Activated CD4-positive, alpha-beta T cell treated with anti-CD3 and anti-CD28 coated beads, Interleukin-2, amount 50 U/mL, for 24 hours (primary cell): ENCODE measurements at places on chromosomes 6 and 20.

DNA sequence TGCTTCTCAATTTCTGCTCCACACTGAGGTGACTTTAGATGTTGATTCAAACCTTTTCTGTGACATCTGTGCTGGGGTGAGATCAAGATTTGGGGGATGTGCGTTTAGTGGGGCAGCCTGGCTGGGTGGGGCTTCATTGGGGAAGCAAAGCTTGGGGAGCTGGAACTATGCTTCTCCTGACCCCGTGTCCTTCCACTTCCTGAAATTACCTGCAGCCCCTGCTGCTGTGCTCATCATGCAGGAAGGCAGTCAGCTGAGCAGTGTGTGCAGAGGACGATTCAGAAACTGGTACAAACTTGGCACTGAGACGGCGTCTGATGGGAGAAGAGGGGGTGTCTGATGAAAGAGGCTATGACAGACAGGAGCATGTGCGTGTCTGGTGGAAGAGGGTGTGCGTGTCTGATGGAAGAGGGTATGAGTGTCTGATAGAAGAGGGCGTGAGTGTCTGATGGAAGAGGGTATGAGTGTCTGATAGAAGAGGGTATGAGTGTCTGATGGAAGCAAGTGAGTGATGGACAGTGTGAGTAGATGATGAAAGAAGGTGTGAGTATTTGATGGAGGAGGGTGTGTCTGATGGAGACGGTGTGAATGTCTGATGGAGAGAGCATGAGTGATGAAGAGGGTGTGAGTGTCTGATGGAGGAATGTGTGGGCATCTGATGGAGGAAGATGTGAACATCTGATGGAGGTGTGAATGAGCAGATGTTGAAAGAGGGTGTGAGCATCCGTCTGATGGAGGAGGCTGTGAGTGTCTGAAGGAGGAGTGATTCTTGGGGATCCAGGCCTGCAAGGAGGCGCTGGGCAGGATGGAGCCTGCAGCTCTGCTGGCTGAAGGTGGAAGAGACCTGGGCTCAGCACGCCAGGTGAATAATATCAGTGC, 103.4 kb downstream of the SYCP2 start:
- no peak for DNase-seq

DNA sequence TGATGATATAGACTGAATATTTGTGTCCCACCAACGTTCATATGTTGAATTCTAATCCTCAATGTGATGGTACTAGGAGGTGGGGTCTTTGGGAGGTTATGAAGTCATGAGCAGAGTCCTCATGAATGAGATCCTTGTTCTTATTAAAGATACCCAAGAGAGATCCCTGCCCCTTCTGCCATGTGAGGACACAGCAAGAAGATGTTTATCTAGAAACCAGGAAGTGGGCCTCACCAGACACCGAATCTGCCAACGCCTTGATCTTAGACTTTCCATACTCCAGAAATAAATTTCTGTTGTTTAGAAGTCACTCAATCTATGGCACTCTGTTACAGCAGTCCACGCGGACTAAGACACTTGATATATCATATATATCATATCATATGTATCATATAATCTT, 67.7 kb upstream of the GCM1 start:
- no peak for DNase-seq

- no peak for DNase-seq
These were observed 66.5 kb downstream of the ZMYND8 start for GRCh38 chr20:47290008-47290407.

DNA sequence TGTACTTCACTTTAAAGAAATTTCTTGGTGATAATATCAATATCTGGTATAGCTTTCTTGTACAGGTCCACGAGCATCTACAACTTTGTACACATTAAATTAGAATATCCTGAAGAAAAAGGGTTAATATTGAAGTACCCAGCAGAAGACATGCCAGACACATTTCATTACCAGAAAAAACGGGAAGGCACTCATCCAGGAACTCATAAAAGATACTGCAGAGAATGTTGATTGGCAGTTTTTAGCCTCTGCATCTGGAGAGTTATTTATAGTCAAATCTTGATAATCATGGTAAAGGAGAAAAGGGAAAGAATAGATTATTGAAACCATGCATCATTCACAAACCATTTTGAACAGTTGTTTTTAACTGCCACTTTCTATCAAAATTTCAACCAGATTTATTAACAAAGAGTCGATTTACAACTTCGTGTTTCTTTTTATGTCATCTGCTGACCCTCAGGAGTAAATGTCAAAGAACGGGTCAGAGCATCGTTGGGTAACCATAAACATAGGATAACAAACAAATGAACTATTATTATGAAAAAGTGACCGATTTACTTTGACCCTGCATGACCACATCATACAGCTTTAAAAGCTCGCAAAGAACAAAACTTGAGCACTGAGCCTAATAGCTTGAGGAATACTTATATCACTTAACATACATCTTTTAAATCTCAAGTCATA, 229.2 kb upstream of the SGK1 start:
- DNase-seq = no peak
